ENCODE measurements at places on chromosomes 6 and 20.
A peak's percentile ranks its signal among the peaks of the same experiment; 100 is the strongest.

DNA sequence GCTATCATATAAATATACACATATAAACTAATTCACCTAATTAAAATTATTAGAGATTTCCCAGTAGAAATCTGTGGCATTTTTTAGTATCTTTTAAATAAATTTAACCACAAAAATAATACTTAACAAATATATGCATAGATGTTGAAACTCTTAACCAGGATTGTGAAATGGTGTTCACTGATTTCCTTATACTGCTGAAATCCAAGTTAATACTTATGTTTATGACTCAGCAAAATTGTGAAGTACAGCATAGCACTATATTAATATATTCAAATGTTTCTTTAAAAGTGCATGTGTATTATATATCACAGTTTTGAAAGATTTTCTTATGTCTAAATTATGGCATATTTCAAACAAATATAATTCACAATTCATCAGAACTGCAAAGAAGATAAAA is 328.2 kb upstream of the MANEA start:
- no peak for DNase-seq

DNA sequence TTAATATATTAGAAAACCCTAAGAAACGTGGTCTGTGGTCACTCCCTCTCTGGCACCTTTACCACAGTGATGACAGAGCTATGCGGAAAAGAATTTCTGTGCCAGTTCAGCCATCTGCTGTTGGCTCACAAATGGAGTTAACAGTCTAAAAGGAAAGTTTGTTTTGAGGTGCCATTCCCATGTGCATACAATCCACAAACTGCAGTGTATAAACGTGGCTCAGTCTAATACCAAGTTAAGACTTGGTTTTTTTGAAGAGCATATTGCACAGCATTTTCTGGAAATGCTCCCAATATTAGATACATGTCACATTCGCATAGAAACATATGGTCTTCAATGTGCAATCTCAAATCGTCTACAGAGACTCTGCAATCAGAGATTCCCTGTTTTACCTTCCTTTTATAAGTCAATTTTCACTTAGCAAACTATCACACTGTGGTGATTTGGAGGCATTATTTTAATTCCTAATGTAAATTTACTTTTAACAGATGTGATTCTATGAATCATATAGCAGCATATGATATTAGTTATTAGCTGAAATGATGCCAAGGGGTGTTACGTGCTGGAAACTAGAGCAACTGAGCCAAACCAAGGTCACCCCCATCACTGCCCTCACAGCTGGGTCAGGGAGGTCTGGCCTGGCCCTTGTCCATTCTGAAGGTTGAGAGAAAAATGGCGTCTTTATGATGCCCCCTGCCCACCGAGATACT is 383.5 kb downstream of the PRKN start:
- DNase-seq = no peak

DNA sequence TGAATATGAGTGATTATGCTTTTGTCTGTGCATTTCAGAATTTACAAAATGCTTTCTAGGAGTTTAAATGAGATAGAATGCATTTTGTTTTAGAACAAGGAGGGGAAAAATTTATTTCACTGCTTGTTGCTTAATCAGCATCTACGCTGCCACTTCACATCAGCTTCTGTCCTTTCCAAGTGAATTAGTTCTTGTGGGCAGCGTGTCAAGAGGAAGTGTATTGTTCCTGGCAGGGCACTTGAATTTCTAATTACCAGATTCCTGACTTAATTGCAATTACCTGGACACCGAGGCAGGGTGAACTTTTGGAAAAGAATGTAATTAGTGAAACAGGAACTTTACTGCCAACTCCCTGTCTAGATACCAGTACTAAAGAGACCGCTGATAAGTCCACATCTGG is 263.5 kb downstream of the TMEM242 start:
- no peak for DNase-seq

GRCh38 chr6:70524721-70525286 is 41.9 kb upstream of the SDHAF4 start:
- no peak for DNase-seq

DNA sequence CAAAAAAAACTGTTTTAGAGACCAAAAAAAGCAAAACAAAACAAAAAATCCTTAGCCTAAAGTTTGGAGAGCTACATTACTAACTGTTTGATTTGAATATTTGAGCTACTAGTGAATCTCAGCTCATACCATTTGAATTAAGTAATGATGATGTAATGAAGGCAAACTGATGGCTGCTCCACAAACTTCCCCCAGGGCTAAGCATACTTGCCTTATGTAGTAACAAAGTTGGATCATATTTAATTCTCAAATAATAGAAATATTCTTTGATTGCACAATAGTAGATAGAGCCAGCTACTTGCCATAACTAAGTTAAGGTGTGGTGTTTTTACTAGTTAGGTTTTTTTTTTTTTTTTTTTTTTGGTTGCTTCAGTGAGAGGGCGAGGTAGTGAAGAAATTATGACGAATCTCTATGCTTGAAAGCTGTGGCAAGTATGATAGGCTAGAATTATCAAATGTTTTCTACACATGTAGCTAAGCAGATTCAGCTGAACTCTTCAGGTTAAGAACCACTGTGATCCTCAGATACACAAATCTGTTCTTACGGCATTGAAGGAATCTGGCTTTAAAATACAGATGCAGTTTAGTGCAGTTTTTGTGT is 2.9 kb downstream of the RAB32 start:
- no peak for DNase-seq

DNA sequence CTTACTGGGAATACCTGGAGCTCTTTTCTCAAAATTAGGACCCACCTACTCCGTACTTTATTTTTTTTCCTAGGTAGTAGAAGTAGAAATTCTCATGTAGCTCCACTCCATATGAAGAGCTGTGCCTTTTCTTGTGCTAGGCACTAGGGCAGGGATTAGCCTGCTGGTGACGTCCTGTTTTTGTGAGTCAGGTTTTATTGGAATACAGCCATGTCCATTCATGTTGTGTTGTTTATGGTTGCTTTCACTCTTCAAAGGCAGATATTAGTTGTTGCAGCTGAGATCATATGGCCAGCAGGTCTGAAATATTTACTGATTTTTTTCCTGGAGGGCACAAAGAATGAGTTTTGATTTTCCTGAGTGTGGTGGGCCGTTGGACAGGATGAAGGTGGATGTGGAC is 20.5 kb downstream of the XRN2 start:
- DNase-seq = no peak

- no peak for DNase-seq
Measured at GRCh38 chr20:37758332-37758731, 64.5 kb downstream of the CTNNBL1 start.

- DNase-seq = no peak
Measured at GRCh38 chr6:131430531-131430930, 142.5 kb upstream of the ARG1 start.

DNA sequence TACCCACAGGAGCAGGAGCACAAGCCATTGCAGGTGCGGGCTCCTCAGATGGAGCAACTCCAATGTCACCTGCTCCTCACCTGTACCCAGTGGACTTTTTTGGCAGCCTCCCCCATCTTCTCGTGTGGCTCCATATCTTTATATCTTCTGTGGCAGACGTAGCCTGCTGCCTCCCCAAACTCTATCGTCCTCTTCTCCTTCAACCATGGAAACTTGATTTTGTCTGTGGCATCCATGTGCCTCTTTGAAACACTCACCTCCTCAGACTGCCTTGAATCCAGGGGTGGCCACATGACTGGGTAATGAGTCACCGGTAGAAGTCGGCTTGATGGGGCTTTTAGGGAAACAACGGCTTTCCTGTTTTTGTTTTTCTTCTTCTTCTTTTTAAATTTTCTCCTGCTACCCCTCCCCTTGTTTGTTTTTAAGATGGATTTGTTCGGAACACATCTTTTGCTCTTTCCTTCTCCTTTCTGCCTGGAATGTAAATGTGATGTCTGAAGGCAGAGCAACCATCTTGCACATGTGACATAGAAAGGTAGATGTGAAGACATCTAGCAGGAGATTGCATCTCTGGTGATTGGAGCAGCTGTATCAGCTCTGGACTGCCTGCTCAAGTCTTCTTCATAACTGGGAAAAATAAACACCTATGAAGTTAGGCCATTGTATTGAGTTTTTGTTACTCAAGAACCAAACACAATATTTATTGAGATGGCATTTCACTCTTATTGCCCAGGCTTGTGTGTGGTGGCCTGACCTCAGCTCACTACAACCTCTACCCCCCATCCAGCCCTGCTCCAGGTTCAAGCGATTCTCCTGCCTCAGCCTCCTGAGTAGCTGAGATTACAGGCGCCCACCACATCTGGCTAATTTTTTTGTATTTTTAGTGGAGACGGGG is 69.9 kb upstream of the DDR1 start:
- DNase-seq = peak; percentile 18
